ENCODE measurements at places on chromosomes 4 and X.

- DNase-seq = no peak
These were observed 16.7 kb downstream of the LGI2 start for GRCh38 chr4:25013756-25014661.

DNA sequence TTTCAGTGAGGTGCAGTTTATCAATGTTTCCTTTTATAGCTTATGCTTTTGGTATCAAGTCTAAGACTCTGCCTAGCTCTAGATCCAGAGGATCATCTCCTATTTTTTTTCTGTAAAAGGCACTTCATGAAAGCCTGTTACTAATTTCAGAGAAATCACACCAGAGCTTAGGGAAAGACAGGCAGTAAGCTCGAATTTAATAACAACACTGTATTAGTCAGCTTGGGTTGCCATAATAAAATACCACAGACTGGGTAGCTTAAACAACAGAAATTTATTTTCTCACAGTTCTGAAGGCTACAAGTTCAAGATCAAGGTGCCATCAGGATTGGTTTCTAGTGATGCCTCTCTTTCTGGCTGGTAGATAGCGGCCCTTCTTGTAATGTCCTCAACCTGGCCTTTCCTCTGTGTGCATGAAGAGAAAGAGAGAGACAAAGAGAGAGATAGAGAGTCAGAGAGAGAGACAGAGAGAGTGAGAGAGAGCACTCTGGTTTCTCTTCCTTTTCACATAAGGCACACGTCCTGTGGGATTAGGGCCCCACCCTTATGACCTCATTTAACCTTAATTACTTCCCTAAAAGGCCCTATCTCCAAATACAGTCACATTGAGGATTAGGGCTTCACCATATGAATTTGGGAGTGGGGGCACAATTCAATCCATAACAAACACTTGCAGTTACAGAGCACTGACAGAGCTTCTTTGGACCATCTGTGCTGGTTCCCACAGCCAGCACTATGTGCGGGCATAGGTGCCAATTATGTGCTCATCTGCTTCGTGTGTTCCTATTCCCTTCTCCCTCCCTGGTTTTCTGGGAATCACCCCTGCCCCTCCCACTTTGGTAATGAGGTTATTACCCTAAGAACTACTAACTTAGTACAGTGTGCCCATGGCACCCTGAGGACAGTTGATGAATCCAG, 114.8 kb upstream of the MED14 start:
- DNase-seq = no peak

- no peak for DNase-seq
These were observed 58.8 kb upstream of the RAP2C start for GRCh38 chrX:132277953-132278614.

- no peak for DNase-seq
These were observed 49.2 kb downstream of the PJA1 start for GRCh38 chrX:69116077-69116476.

- no peak for DNase-seq
These were observed 3.7 kb downstream of the RS1 start for GRCh38 chrX:18668071-18668835.

GRCh38 chrX:21581479-21581878, 76.7 kb downstream of the KLHL34 start:
- DNase-seq = no peak

DNA sequence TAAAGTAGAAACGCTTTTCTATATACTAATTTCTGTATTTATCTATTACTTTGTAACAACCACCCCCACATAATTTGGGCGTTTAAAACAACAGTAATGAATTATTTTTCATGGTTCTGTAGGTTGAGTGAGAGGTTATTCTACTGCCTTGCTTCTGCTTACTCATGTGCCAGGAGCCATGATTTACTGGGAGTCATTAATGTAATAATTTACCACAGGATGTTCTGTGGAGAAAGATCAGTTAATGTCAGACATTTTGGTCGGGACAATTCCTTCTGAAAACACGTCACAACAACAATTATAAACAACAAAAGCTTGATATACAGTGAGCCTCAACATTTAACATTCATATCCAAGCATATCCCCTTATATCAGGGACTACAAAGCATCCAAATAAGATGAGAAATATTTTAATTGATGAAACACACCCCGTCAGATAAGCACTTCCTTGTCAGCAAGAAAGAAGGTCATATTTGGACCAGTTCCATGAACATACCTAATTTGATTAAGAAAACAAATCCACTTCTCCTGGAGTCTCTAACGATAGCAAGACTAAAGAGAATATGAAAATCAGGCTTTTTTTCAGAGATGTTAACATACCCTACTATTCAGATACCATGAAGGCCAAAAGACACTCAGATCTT, 238.5 kb downstream of the PRDM5 start:
- DNase-seq = no peak

DNA sequence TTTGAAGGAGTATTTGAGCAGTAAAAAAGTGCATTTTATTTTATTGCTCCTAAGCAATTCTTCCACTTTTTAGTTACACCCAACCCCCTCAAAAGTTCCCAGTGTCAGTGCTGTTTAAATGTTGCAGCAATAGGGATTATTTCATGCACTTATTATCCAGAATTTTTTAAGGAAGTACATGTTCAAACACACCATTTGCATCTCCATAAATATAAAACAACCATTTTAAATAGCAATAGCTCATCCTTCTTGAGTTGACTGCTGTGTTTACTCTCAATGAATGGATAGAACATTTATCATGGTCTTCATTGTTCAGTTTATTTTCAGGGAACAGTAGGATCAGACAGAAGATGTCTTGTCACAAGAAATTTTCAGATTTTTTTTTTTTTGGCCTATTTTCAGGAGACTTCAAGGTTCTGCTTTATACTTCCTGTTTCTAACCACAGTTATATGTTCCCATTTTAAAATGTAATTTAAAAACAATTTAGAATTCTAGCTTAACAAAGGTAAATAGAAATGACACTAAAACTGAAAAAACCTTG, 171.9 kb downstream of the TMA16 start:
- DNase-seq = no peak

DNA sequence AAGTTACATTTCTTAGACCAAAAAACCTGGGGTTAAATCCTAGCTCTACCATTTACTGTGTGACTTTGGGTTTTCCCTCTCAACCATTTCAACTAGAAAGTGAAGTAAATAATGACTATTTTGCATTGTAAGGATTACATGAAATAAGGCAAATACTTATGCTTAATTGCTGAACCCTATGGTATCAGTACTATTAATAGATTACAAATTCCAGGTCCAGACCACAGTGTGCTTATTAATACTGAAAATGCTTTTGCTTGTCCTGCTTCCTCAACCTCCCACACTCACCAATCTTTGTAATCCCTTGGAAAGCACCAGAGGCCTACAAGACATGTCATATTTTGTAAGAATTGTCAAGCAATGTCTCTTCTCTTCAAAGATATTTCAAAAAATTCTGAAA, 456.5 kb downstream of the SPOCK3 start:
- no peak for DNase-seq

DNA sequence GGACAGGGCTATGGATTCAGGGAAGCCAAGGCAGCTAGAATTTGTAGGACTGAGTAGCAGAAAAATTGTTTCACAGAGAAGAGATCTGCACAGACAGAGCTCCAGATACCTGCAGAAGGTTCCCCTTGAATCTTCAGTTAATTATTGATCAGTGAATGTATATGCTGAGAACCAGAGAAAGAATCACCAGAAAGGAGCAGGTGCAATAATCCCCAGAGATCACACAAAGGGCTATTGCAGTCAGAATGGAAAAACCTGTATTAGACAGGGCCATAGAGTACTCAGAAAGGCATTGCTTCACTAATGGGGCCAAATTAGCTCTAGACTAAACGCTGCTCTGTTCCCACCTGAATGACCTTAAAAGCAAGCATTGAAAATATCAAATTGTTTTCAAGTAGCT, 35.5 kb upstream of the SMAD1 start:
- no peak for DNase-seq

- no peak for DNase-seq
These were observed 280.1 kb upstream of the ZFP42 start for GRCh38 chr4:187715466-187715865.

- DNase-seq = no peak
These were observed 2.2 kb upstream of the CLDN2 start for GRCh38 chrX:106917830-106918500.

DNA sequence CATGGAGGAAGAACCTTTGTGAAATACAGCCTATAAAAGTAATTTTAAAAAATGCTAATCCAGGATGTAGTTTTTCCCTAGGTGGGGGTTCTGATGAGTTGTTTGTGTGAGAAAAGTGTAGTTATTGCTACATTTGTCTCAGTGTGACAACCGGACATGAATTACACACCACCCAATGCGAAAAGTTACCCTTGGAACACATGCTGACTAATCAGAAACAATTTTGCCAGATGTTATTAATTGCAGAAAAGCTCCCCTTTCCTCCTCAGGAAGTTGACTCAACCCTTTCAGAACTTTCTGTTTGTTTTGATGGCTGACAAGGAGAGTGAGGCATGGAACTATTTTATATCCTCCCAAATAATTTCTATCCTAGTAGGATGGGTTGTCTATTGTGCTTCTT, 38.1 kb upstream of the EDA2R start:
- DNase-seq = no peak

DNA sequence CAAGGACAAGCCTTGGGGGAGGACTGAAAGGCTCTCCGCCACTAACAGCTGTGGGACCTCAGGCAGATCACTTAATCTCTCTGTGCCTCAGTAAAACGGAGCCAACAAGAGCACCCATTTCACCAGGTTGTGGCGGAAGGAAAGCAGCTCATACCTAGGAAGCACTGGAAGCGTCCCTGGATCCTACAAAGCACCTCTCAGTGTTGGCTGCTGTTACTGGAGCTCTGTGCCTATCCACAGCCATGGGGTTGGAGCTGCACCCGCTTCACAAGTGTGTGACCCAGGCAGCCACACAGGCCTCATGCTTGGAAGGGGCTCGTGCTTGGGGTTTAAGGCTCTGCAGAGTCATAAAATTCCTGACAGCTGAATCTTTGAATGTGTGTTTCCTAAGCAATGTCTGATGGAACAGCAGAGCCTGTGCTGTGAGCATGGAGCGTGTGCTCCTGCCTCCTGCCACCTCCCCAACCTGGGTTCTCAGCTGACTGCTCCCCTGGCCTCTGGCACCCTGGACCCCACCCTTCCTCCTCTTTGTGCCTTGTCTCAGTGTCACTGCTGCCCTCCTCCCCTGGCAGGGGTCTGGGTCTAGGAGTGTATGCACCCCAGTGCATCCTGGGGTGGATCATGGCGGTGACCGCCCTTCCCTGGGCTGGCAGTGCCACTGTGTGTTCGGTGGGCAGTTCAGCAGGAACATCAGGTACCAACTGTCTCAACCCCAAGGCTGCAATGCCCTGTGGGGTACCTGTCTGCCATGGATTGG, 14.4 kb upstream of the MAN2B2 start:
- DNase-seq = no peak

DNA sequence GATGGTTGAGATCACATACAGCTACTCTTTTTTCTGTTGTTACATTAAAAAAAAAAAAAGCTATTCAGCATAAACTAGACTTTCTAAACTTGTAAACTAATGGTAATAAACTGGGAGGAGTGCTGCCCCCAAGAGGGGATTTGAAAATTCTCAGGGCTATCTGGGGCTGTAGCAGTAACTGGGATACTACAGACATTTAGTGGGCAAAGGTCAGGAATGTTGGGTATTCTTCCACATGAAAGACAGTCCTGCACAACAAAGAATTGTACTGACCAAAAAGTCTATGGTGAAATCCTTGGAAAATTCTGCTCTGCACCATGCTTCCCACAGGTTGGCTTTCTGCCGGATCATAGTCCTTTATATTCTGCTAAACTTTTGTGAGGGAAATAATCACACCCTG, 232.6 kb upstream of the BOD1L1 start:
- no peak for DNase-seq

- no peak for DNase-seq
These were observed 182.8 kb downstream of the QDPR start for GRCh38 chr4:17329046-17329445.

DNA sequence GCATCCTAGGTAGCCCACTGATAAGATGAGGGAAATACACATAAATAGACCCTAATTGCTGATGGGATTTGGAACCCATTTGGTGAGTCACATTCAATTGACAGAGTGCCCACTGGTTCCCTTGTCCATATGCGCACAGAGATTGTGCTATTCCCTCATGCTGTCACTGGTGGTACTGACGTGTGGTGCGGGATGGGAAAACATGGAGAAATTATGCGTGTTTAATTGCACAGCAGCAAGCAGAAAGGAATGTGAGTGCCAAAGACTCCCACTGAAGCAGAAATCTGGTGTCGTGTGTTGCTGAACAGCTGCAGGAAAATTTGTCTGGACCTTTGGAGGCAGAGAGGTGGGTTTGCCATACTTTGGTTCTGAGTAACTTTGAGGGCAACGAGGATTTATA, 92.2 kb downstream of the NHSL2 start:
- DNase-seq = no peak

DNA sequence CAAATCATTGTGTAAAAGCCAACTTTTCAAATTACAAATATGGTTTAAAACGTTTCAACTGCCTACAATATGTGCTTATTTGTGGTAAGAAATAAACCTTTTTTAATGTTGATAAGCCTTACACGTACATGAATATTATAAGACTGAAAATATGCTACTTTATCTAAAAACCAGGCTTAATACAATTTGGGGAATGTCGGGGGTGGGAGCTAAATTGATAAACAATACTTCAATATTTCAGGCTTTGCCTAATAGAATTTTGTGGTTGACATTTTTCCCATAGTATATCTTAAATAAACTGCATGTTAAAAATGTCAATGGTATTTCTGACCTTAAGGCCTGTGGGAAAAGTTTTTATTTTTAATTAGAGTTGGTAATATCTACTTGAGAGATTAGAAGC, 69.8 kb upstream of the SLIT2 start:
- no peak for DNase-seq

DNA sequence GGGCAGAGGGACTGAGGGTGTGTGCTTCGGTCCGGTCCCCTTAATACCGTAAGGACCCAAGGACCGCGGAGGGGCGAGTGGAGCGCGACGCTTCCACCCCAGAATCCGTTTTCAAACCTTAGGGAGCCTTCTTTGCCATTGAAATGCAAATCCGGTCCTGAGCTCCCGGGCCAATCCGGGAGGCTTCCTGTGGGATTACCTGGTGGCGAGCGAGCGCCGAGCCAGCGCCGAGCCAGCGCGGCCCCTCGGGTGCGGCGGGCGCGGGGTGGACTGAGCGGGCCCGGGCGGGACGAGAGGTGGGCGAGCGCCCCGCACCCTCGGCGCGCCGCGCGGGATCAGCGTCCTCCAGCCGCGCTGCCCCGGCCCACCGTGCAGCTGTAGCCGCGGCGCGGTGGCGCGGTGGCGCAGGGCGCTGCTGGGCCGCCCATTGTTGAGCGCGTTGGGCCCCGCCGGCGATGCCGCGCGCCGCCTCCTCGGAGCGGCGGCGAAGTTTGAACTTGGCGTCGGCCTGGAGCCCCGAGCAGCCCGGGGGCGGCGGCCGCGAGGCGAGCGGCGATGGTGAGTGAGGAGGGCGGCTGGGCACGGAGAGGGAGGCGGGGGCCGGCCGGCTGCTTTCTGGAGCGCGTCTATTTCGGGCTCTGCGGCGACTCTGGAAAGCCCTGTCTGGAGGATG, 208.7 kb downstream of the SOWAHB start:
- no peak for DNase-seq

GRCh38 chr4:70706516-70706915, 15.2 kb upstream of the RUFY3 start:
- no peak for DNase-seq

Data from activated CD4-positive, alpha-beta T cell treated with anti-CD3 and anti-CD28 coated beads for 4 hours (primary cell).